ENCODE measurements at places on chromosomes 5 and 9.
A peak's percentile ranks its signal among the peaks of the same experiment; 100 is the strongest.

- DNase-seq = no peak
These were observed 26.3 kb downstream of the ACSL6 start for GRCh38 chr5:131984956-131985665.

DNA sequence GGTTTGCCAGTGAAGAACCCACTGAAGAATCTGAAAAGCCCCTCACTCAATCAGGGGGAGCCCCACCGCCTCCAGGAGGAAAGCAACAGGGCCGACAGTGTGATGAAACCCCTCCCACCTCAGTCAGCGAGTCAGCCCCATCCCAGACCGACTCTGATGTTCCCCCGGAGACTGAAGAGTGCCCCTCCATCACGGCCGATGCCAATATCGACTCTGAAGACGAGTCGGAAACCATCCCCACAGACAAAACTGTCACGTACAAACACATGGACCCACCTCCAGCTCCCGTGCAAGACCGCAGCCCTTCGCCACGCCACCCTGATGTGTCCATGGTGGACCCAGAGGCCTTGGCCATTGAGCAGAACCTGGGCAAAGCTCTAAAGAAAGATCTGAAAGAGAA, 92.4 kb downstream of the MAP1B start:
- DNase-seq = no peak

DNA sequence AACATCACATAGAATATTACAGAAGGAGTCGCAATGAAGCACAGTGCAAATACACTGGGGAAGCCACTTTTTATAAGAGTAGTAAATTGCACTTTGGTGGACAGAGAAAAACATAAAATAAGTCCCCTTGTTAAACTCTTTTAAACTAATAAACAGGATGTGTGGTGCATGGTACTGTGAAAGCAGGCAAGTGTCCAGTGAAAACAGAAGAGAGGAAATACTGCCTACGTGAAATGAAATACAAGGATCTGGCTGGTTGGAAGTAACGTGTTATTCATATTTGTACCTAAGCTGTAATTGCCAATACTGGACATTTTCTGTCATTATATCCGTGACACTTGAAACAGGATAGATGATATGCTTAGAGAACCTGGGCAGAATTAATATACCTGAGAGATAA, 191.9 kb upstream of the SLC27A6 start:
- DNase-seq = no peak

DNA sequence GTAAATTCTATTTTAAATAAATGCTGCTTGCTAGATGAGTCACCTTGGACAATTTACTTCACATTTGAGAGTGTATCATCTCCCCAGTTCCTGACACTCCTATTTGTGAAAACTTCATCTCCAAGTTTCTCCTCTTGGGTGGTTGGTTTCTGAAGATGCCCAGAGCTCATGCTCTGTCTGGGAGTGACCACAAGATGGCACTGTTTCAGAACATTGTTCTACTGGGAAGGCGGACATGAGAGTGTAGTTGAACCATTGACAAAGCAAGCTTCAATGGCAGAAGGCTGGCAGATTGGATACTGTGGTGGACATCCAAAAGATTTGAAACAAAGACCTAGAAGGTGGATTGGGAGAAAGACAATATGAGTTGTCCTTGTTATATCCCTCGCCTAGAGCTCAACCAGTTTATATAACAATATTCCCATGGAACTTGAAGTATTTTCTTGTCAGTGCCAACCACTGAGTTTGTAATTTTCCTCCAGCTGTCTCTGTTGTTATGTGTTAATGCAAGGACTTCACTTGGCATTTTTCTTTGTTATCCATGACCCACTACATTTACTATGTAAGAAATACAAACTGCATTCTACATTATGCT, 234.3 kb upstream of the ANKH start:
- DNase-seq = peak; percentile 55

DNA sequence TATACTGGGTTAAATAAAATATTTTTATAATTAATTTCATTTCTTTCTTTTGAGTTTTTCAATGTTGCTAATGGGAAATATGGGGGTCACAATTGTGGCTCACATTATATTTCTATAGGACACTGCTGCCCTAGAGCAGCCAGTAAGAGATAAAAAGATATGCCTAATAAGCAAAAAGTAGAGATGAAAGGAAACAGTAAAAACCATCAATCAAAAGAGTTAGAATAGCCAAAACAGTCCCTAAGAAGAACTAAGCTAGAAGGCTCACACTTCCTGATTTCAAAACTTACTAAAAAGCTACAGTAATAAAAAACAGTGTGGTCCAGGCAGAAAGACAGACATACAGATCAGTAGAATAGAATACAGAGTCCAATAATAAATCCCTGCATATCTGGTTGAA, 104.4 kb downstream of the FANCC start:
- DNase-seq = no peak

DNA sequence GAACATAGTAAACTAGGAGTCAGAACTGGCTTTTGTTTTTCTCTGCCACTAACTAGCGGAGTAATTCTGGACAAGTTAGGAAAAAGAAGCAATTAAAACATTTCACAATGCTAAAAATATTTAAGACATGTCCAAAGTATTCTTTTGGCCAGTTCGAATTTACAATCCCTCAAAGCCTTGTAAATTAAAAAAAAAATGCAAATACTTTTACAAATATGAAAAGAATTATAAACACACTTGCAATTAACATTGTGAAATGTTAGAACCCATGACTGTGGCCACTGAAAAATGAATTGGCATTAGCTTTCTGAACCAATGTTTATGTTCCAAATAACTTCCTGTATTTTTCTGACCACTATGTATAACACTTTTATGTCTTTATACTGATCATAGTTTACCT, 2.2 kb downstream of the RAD1 start:
- peak; percentile 75 for DNase-seq

DNA sequence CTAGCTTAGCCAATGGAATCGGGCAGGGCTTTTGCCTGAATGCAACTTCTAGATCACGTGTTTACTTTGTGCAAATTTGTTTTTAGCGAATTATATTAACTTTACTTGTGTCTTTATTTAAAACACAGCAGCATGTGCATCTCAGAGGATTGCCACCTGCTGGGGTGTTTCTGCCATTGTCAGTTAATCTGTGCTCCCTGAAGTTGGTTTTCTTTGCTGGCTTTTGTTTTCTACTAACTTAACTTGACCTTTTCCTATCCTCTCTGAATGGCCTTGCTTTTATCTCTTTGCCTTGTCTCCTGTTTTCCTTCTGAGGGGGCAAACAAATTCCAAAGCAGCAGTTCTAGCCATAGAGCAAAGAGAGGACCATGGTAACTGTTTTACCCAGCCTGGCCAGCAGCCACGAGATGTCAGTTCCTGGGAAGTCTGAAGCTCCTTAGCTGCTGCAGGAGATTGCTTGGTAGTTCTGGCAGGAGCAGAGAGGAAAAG, 67.6 kb downstream of the ARHGEF28 start:
- DNase-seq = peak; percentile 42

DNA sequence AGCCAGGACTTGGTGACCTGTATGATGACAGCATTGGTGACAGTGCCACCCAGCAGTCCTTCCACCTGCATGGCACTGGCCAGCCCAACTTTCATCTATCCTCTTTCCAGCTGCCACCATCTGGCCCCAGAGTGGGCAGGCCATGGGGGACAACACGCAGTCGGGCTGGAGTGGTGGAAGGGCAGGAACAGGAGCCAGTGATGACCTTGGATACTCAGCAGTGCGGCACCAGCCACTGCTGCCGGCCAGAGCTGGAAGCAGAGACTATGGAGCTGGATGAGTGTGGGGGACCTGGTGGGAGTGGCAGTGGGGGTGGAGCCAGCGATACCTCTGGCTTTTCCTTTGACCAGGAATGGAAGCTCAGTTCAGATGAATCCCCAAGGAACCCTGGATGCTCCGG, 56.9 kb downstream of the RUSC2 start:
- no peak for DNase-seq

Measured in EL (cell line).